NCI-H1436 treated with DMSO at 0.1 percent for 48 hours (cell line): ENCODE measurements at places on chromosomes 7 and 10.

DNA sequence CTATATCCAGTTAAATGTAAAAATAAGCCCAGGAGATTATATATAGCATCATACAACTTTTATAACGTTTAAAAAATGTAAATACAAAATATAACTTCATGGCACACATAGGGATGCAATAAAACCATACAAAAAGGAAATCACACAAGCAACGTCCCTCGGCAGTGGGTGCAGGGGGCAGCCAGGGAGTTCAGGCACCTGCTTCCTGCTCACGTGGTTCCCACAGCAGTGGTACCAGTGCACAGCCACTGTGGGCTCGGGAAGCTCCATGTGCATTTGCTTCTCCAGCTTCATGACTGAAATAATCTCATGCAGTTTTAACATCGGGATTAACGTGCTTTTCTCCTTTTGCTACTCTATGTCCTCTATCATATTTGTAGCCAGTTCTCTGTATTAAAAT is 255.5 kb upstream of the CXCL12 start:
- no peak for DNase-seq

- DNase-seq: no peak
Observed at GRCh38 chr10:58220769-58221451, 46.8 kb downstream of the IPMK start.

DNA sequence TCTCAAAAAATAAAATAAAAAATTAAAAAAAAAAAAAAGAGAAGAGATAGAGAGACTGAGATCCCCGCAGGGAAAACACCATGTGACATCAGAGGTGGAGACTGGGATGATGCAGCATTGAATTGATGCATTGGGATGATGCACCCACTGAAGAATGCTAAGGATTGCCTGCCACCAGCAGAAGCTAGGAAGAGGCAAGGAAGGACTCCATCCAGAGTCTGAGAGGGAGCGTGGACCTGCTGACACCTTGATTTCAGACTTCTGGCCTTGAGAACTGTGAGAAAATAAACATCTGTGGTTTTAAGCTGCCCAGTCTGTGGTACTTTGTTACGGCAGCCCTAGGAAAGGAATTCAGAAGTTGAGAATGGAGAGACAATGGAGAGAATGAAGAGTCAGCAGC is 89.8 kb upstream of the PRPS1L1 start:
- DNase-seq: no peak

DNA sequence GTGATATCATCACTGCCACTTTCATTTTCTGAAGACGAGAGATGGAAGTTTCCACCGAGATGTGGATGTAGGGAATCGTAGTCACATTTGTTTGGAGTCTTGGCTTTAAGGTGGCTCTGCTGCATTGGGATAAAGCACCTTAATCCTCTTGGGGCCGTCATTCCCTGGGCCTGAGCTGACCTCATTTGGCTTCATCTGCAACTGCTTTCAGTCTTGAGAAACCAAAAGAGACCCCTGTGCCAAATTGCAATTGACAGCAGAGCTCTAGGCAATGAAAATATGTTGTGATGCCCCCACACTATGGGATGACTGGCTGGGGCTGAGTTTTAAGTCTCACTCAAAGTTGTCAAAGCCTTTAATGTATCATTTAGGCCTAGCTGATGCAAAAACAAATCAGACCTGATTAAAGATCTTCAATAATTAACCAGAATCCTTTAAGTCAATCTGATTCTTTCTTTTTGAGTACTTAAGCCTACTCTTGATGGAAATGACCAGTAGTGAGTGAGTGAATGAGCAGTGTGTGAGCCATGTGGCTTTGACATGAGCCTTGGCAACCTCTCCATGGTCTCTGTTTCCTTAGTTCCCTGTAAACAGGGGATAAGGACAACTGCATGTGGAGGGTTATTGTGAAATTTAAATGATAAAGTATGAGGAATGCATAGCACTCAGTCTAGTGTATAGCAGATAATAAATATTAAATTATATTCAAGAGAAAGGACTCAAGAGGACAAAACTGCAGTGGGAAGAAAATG is 155.0 kb downstream of the BMPER start:
- no peak for DNase-seq

GRCh38 chr10:125049216-125049881 is 107.4 kb downstream of the ZRANB1 start:
- DNase-seq: no peak

DNA sequence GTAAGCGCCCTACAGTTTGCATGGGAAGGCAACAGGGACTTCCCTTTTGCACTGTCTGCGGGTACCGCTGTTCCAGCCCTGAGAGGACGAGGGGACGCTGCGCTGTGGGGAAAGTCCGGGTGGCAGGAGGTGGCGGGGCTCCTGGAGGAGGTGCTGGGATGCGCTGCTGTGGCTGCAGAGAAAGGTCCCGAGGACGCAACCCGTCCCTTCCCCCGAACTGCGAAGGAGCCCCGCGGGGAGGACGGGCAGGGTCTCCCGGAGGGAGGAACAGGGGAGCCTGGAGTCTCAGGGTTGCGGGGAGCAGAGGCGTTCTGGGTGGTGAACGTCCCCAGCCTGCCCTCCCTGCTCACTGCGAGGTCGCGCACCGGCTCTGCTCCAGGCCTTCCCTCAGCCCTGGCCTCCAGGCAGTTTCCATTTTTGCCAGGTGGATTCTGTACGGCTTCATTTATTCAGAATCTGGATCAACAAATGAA is 91.6 kb downstream of the CXCL12 start:
- DNase-seq: no peak

- DNase-seq: no peak
Observed at GRCh38 chr7:132789281-132789680, 213.0 kb upstream of the PLXNA4 start.

- no peak for DNase-seq
Observed at GRCh38 chr10:71084061-71084817, 128.1 kb upstream of the UNC5B start.

GRCh38 chr10:74174521-74174920 is 23.5 kb downstream of the ADK start:
- no peak for DNase-seq

DNA sequence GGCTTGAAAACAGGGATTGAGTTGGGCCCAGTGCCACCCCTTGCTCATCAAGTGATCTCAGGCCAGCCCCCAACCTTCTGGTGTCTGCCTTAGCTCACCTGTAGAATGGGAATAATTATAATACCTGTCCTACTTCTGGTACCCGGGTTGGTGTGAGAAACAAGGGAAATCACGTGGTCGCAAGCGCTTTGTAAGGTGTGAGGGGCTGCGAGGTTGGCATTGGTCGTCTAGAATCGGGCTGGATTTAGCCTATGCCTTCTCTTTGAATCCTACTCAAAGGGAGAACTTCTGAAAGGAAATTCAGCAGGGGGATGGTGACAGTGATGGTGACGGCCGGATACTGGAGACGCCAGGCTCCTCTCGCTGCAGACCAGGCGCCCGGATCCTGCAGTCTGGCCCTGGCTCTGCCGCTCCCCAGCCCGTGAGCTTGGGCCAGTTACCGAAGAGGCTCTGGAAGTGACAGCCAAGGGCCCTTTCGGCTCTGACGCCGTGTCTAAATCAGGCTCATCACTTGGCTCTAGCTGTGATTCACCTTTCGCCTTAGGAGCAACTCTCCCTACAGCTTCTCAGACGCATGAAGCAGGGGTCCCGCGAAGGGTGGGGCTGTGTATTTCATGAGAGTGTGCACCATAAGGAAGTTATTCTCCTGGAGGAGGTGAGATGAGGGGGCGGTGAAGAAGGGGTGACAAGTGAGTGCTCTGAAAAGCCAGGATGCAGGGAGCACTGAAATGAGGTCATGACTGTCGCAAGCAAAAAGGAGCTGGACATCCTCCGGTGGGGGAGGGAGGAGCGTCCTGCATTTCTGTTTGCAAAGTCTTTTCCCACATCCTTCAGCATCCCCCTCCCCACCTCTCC is 4.0 kb upstream of the CREB5 start:
- no peak for DNase-seq

- no peak for DNase-seq
Observed at GRCh38 chr10:23436983-23437382, 1.9 kb upstream of the OTUD1 start.

DNA sequence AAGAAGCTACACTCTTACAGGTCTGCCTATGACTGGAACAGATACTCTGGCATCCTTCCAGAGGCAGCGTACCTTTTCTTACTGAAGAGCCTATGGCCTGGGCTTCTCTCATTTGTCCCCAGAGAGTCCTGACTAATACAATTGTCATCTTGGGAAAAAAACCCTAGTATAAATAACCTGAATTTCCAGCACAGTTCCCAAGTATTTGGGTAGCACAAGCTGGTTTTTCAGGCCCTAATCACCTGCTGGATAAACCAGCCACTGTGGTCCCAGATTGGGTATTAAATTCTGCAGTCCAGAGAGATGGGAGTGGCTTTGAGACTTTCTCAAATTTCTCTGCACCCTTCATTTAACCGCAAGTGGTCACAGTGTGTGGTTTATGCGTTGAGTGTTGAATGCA is 186.8 kb upstream of the NEBL start:
- DNase-seq: no peak

DNA sequence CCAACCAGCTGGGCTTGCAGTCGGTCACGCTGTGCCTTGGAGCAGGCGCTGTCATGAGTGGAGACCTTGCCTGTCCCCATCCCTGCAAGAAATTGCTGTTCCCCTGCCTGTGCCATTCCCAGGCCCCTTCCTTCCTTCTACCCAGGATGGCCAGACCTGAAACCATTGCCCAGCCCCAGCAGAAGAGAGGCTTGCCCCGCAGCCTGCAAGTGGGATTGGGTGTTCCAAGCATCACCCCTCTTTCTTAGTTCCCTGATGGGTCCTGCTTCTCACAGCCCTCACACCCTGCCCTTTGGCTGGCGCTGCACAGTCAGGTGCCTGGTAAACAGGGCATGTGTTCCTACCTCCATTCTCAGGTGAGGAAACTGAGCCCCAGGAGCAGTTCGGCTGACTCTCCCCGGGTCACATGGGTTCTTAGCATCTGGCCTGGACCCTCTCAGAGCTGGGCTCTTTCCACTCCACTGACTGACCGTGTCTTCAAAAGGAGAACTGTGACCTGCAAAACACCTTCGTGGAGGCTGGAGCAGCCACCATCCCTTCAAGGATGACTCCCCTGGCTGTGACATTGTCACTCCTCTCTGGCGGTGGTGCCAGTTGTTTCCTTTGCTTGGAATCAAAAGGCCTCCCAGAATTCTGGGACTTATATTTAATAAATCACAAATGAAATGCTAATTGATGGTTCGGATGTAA is 41.9 kb upstream of the PDCD4 start:
- no peak for DNase-seq

DNA sequence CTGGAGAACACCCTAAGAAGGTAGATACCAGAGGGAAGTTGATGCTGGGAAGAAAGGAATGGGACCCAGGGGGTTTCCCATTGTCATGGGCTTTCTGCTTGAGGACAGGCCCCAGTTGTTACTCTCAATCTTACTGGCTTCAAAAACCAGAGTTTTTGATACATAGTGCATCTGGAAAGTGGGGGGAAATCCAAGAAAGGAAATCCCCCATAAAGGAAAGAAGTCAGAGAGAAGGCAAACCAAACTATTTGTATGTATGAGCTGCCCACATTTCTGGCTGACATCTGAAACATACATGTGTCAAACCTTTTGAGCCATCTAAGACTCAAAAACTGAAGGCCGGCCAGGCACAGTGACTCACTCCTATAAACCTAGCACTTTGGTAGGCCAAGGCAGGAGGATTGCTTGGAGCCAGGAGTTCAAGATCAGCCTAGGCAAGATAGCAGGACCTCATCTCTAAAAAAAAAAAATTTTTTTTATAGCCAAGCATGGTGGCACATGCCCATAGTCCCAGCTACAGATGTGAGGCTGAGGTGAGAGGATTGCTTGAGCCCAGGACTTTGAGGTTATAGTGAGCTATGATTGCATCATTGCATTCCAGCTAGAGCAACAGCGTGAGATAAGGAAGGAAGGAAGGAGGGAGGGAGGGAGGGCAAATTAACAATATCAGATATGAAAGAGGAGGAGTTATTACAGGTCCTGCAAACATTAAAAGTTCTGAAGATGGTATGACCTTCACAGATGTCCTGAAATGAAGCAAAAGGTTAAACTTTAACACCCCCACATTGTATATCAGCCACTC is 6.7 kb upstream of the COA1 start:
- DNase-seq: no peak

DNA sequence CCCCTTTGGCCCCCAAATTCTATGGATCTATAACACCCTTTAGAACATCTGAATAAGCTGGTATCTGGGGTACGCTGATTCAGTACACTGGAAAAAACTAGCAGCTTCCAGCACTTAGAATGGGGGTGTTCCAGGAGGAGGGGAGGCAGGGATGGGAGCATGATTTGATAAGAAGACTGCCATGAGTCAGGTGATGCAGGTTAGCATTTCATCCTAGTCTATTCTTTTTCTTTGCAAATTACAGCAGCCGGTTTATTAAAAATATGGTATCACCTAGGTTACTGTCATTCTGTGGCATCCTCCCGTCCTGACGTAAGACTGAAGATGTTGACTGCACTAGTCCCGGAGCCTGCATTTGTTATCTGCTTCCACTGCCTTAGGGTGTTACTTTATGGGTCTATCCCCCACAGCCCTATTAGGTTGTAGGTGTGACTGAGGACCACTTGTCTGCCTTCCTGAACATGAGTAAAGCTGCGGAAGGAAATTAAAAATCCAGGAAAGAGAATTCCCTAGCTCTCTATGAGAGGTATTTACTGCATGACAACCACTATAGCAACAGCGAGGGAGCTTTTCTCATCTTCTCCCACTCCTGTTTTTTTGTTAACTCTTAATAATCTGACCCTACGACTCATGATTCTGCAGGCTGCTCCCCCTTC is 1.9 kb downstream of the HTR5A start:
- DNase-seq: no peak

DNA sequence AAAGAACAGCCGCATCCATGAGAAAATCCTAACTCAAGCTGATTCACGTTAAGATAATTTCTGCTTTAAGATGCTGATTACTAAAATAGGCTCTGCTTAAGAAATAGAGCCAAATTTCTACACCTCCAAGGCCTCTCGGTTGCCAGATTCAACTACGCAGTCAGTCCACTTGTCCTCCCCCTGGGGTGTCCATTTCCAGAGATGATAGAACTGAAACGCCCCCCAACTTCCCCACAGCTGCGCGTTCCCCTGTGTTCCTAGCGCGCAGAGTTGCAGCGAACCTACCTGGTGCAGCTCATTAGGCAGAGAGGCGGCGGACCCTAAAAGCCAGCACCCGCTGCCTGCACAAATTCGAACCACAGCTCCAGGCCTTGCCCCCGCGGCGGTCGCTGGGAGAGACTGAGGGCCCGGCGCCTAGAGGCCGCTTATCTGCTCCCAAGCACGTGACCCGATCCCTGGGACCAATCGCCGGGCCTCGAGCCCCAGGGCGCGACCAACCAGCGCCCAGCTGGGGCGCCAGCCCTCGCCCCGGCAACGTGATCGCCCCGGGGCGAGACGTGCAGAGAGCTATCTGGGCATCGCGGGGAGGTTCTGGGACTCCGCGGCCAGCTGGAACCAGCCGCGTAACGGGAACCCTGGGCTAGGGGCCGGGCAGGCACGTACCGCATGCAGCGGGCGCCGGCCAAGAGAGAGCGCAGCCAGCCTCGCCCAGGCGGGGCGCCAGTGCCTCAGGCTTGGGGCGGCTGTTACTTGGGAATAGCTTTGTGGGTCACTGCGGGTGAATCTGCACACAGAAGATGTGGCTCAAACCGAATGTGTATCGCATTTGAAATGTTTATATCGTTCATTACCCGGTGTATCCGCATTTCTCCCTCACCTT is at the start of gene PPP1R3C:
Gene PPP1R3C, minus strand, starts transcription at position 401 of the 880 bp plus-strand sequence. Its CDS starts 102 bp downstream, at position 299.
- DNase-seq: peak; percentile 70
